ENCODE measurements at places on chromosomes 12 and 14.

GRCh38 chr12:52184813-52185212 lies 7.0 kb downstream of the KRT80 start:
- DNase-seq: no peak

GRCh38 chr12:113940357-113941207 lies 25.5 kb downstream of the RBM19 start:
- no peak for DNase-seq

DNA sequence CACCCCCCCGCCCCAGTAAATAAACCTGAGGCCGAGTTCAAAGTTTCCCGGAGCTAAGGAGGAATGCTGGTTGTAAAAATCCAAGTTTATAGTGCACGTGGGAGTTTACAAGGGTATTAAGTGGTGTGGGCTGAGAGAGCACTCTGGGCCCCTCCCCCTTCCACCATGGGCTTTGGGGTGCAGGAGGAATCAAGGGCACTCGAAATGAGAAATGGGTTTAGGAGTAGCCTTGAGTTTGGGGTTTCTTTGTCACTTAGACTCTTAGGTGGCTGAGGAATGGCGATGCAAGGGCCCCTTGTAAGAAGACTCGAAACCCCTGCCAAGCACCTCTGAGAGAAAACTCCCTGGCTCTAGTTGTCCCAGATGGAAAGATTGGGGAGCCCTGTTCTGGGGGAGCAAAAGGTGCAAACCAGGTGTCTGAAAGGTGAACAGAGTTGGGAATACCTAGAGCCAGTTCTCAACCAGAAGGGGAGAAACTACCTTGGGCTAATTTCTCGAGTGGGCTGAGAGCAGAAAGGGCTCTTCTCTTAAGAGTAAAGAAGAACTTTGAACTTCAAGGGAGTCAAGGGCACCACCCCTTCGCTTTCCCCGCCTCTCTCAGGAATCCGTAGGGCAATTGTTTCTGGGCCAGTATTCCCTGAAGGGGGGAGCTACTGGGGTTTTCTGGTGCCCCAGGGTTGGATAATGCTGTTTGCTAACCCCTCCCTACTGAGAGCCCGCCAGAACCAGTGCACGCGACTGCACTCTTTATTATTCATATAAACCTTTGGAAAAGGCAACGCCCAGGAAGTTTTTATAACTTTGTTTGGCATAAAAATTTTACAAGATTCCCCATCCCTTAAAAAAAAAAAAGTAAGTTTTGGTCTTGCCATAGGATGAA lies 4.0 kb upstream of the HOTAIR start:
- peak; percentile 78 for DNase-seq

- DNase-seq: no peak
Observed at GRCh38 chr14:97453991-97454390, 656.8 kb downstream of the VRK1 start.

- no peak for DNase-seq
Observed at GRCh38 chr14:31835049-31835448, 242.1 kb upstream of the ARHGAP5 start.

DNA sequence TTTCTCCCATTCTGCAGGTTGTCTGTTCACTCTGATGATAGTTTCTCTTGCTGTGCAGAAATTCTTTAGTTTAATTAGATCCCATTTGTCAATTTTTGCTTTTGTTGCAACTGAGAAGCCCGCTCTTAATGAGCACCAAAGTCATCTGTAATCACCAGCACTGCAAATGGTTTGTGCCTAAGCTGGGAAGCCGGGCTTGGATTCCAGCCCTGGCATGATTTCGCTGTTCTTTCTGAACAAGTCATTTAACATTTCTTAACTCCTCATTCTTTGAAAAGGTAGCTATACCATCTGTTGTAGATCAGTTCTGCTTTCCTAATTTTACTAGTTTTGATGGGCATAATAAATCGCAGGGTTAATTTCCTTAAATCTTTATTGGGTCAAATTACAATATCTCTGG lies 32.1 kb downstream of the PIWIL1 start:
- DNase-seq: no peak

DNA sequence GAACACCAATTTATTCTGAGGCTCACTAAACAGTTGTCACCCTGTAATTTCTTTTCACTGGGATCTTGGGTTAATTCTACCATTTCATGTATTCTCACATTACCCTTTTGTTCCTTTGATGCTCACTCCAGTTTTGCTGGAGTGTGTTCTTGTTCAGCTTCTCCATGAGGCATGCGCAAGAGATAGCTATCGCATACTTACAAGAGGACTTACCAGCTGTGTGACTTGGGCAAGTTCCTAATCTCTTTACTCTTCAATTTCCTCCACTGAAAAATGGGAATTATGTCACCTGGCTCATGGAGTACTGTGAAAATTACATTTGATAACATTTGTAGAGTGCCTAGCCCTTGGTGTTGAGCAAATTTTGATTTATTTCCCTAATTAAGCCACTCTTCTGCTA lies 56.5 kb upstream of the JDP2 start:
- DNase-seq: no peak

GRCh38 chr12:85866986-85867776 lies 6.9 kb upstream of the NTS start:
- DNase-seq: peak; percentile 72

DNA sequence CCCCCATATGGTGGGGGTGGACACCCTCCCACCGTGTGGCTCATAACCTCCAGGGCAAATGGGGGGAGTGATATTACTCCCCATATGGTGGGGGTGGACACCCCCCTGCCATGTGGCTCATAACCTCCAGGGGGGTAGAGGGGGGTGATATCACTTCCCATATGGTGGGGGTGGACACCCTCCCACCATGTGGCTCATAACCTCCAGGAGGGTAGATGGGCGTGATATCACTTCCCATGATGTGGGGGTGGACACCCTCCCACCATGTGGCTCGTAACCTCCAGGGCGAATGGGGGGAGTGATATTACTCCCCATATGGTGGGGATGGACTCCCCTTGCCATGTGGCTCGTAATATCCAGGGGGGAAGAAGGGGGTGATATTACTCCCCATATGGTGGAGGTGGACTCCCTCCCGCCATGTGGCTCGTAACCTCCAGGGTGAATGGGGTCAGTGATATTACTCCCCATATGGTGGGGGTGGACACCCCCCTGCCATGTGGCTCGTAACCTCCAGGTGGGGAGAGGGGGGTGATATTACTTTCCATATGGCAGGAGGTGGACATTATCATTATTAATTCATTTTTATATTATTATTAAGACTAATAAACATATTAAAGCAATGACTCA lies 51.2 kb upstream of the OXA1L start:
- no peak for DNase-seq

- DNase-seq: no peak
Observed at GRCh38 chr12:119925269-119925668, 48.1 kb upstream of the CIT start.

GRCh38 chr14:87430810-87431209 lies 562.2 kb downstream of the GALC start:
- peak; percentile 29 for DNase-seq

GRCh38 chr12:110203546-110203945 lies 77.5 kb upstream of the ATP2A2 start:
- DNase-seq: no peak

DNA sequence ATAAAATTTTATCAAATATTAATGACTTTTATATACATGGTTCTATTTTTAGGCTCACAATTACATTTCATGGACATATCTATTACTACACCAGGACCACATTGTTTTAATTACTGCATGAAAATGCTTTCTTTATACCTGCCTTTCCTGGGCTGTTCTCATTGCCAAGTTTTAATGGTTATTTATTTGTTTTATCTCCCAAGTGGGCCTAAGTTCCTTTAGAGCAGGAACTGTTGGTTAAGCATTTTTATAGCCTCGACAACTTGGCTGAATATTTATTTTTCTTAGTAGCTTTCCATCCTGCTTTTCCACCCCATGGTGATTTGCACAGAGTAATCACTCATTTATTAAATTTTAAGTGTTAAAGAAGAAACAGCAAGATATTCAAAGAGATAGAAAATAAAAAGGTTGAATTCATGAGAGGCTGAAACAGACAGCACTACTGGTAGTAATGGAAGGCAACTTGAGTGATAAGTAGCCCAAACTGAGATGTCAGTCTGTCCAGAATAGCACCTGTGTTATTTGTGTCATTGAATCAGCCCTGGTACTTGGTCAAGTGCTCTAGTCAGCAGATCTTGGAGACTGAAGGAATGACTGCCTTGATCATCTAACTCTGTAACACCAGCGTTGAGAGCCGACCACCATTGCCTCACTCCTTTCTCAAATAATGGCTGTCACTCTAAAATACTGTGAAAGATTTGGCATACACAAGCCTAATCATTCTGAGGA lies 119.1 kb upstream of the EGLN3 start:
- DNase-seq: no peak

GRCh38 chr12:126608607-126609175 lies 1543.5 kb downstream of the AACS start:
- DNase-seq: no peak

- DNase-seq: peak; percentile 5
Observed at GRCh38 chr12:42810006-42810405, 220.5 kb upstream of the PRICKLE1 start.

GRCh38 chr12:94507455-94507854 lies 47.8 kb upstream of the CEP83 start:
- no peak for DNase-seq

DNA sequence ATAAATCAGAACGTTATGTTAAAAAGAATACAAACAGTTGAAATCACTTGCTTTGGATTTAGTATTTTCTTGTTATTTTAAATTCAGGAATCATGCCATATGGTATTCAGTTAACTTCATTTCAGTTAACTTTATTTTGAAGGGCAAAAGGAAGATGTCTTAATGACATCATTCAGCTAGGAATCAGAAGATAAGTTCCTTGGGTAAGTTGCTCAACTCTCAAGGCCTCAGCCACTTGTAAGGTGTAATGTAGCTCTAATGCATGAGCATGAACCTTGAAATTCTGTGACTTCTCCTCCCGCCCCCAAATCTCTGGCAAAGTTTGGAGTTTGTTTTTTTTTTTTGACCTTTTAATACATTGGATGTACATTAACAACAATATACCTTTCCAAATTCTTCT lies 42.6 kb downstream of the FRS2 start:
- DNase-seq: no peak

DNA sequence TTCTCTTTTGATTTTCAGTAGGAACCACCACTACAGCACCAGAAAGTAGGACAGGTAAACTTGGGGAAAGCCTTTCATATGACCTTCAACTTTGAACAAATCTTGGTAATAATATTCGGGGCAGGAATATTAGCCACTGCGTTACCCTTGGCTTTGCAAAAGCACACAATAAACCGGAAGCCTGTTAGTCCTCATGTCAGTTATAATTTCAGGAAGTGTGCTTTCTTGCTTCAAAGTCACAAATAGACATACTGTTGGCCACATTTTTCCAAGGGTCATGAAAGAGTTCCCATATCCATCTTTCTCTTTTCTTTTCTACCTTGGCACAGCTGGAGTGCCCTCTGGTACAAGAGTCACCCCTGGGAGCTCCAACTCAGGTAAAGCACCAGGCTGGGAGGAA lies 167.2 kb upstream of the CNTN1 start:
- no peak for DNase-seq

DNA sequence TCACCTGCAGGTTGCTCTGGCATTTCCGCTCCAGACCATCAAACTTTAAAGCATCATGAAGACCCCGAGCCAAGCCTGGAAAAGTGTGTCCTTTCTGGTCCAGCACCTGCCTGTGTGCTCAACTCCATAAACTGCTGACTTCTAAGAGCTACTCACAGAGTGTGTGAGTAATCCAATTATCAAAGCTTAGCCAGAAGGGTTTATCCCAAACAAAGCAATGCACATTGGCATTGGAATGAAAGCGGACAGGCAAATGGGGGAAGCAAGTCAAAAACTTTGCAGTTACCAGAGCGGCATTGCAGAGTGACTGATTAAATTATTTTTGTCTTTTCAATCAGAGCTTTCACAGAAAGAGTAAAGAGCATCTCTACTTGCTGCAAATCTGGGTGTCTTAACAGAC lies 1262.4 kb upstream of the SEL1L start:
- DNase-seq: no peak

- no peak for DNase-seq
Observed at GRCh38 chr12:66999141-66999540, 270.0 kb upstream of the CAND1 start.

DNA sequence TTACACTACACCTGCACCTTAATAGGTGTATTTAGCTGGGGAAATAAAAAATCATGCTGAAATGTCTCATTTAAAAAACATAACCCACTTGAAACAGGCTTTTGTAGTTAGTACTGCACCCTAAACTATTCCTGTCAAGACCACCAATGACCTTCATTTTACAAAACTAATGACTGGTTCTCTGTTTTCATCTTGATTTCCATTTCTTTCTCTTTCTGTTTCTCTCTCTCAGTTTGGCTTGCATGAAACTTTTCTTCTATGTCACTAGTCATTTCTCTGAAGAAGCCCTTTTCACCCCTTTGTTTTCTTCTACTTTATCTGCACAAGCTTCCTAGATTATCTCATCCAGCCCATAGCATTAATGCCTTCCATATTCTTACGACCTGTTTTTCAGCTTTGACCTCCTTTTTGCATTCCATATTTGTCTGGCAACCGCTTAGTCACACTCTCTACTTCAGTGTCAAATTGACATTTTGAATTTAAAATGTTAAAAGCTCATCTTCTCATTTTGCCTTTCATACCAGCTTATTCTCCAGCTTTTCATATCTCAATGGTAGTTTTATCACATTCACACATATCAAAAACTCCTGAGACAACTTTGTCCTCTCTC lies 32.7 kb upstream of the KLRF1 start:
- peak; percentile 36 for DNase-seq

- DNase-seq: no peak
Observed at GRCh38 chr12:68349220-68349621, 17.1 kb upstream of the MDM1 start.

DNA sequence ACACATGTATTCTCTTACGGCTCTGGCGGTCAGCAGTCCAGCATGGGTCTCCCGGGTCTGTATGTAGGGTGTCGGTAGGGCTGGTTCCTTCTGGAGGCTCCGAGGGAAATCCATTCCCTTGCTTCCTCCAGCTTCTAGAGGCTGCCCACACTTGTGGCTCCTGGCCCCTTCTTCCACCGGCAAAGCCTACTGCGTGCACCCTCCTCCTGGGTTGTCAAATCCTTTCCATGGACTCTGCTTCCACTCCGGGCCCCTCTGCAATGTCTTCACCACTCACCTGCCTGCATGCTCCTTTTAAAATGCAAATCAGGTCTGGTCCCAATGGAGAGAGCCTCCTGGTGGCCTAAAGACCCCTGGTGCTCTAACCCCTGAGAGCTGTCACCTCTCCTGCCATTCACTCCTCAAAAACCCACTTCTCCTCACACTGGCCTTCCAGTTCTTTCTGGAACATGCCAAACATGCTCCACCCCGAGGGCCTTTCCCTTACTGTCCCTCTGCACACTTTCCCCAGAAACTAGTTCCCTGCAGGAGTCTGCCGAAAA lies 108.5 kb downstream of the DICER1 start:
- no peak for DNase-seq

- DNase-seq: peak; percentile 98
Observed at GRCh38 chr12:86712425-86712843, 456.2 kb upstream of the MGAT4C start.

- DNase-seq: peak; percentile 71
Observed at GRCh38 chr12:67456431-67456901, 187.3 kb downstream of the CAND1 start.
